Regular cardiac myocyte (primary cell): ENCODE measurements at places on chromosomes 11 and 22. TPM values are rescaled to one million over a fixed set of nuclear protein-coding genes. Genes with fewer than 3 reads are reported as not detected.

Gene PRDM11
- total RNA-seq, result 4.0 and 8.5 TPM in 2 replicates

Gene IL18
- under 0.01 TPM in 2 replicates for total RNA-seq

Gene MMP3
- total RNA-seq, result 0.19 and 4.5 TPM in 2 replicates

Gene TLCD5
- total RNA-seq, result 7.5 and 11.6 TPM in 2 replicates

Gene THY1
- total RNA-seq, result 3.3 and 9.6 TPM in 2 replicates

Gene SULT4A1
- total RNA-seq, result under 0.01 and 0.56 TPM in 2 replicates

Gene MRPL16
- 29.0 and 45.1 TPM in 2 replicates for total RNA-seq

Gene CBLIF
- not detected in 2 replicates for total RNA-seq

Gene POU2F3
- not detected in 2 replicates for total RNA-seq

Gene SMIM35
- not detected in 2 replicates for total RNA-seq

Gene GRM5
- under 0.01 TPM in 1 of 2 replicates, not detected in the other for total RNA-seq

Gene KCTD17
- total RNA-seq, result 20.0 and 35.7 TPM in 2 replicates

Gene ARVCF
- 6.5 and 11.3 TPM in 2 replicates for total RNA-seq

Gene PDE2A
- total RNA-seq, result 1.3 and 3.4 TPM in 2 replicates

Gene TSSK2
- total RNA-seq, result not detected in 2 replicates

Gene ABCC8
- not detected in 2 replicates for total RNA-seq

Gene ZP1
- total RNA-seq, result 2.1 and 4.2 TPM in 2 replicates

Gene MS4A12
- total RNA-seq, result not detected in 2 replicates

Gene SLC1A2
- 3.1 and 5.4 TPM in 2 replicates for total RNA-seq

Gene OR10A2
- not detected in 2 replicates for total RNA-seq

Gene FOLH1
- 0.28 TPM in 1 of 2 replicates, not detected in the other for total RNA-seq

Gene CRYBB2
- total RNA-seq, result not detected in 2 replicates

Gene RFPL1
- not detected in 2 replicates for total RNA-seq

Gene TRAF6
- total RNA-seq, result 6.5 and 7.5 TPM in 2 replicates

Gene NEU3
- total RNA-seq, result 7.3 and 7.7 TPM in 2 replicates

Gene GSTT4
- total RNA-seq, result not detected in 2 replicates

Gene TNNI2
- not detected in 2 replicates for total RNA-seq

Gene SNU13
- 69.9 and 127 TPM in 2 replicates for total RNA-seq

Gene COMT
- total RNA-seq, result 340 and 403 TPM in 2 replicates

Gene PRR33
- not detected in 2 replicates for total RNA-seq

Gene P4HA3
- total RNA-seq, result 13.4 and 47.9 TPM in 2 replicates

Gene MS4A5
- total RNA-seq, result not detected in 2 replicates

Gene OR51B5
- total RNA-seq, result 0.28 TPM in 1 of 2 replicates, not detected in the other

Gene TSPAN18
- total RNA-seq, result under 0.01 TPM in 2 replicates

Gene GGT1
- 3.1 and 3.9 TPM in 2 replicates for total RNA-seq

Gene MYO7A
- under 0.01 TPM in 2 replicates for total RNA-seq

Gene CST6
- 0.38 and 0.56 TPM in 2 replicates for total RNA-seq

Gene SEC14L2
- 19.2 and 23.8 TPM in 2 replicates for total RNA-seq

Gene KCNJ4
- total RNA-seq, result not detected in 2 replicates

Gene OR52H1
- total RNA-seq, result 0.19 and 0.56 TPM in 2 replicates

Gene KCNQ1
- total RNA-seq, result not detected in 2 replicates

Gene NLRP14
- under 0.01 and 0.19 TPM in 2 replicates for total RNA-seq

Gene ARHGAP32
- total RNA-seq, result 7.5 and 13.8 TPM in 2 replicates

Gene CDON
- 3.5 and 7.9 TPM in 2 replicates for total RNA-seq

Gene CDHR5
- total RNA-seq, result not detected in 2 replicates
